Cardiac muscle cell (in vitro differentiated cells and primary cell): ENCODE measurements at places on chromosomes 1 and 21. TPM values are rescaled to one million over a fixed set of nuclear protein-coding genes. Genes with fewer than 3 reads are reported as not detected.
A peak's percentile ranks its signal among the peaks of the same experiment; 100 is the strongest.

- peaks cover 20% of the 10 kb centered on the region for H3K36me3 ChIP-seq
- H3K4me3 ChIP-seq = no peak overlapping the region
- DNase-seq = no peak
- no peaks in the 10 kb centered on the region for H3K27me3 ChIP-seq
- H3K27ac ChIP-seq = peak overlapping the region; percentile 59
Measured at GRCh38 chr1:201404055-201404454, 4.9 kb upstream of the LAD1 start.

DNA sequence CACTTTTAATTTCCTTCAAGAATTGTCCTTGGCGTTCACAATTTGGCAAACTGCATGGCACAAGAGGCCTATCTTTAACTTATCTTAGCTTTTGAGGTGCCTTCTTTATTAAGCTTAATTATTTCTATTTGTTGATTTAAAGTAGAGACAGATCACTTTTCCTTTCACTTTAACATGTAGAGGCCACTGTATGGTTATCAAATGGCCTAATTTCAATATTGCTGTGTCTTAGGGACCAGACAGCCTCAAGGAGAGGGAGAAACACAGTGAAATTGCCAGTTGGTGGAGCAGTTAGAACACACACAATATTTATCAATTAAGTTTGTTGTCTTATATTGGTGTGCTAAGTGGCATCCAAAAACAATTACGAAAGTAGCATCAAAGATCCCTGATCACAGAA is 1013.9 kb downstream of the KCNT2 start:
- no peaks in the 10 kb centered on the region for H3K27me3 ChIP-seq
- no peak for DNase-seq
- no peaks in the 10 kb centered on the region for H3K36me3 ChIP-seq

DNA sequence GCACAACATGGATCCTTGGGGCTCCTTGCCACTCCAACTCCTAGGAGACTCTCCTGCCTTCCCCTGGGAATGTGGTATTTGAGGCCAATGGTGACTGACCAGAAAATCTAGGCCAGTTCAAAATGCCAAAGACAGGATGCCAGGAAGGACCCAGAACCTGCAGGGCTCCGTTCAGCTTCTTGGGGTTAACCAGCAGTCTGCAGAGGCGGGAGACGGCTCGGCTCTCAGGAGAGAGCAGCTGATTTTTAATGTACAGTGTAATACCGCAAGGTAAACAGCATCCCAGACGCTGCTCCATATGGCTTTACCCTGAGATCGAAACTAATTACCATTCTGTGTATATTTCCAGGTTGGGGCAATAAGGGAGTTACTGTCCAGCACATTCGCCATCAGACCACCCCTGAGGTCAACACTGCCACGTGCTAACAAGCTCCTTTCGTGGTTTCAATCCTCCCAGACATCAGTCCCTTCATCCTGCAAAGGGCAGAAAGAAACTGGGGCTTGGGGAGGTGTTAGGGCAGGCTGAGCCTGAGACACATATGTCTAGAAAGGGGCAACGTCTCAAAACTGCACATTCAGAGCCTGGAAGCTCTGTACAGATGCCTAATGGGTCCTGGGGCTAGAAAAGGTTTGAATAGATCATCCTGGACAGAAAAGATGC is 16.7 kb downstream of the ITPKB start:
- H3K36me3 ChIP-seq = no peaks in the 10 kb centered on the region
- H3K4me1 ChIP-seq = peaks cover 16% of the 10 kb centered on the region
- H3K27ac ChIP-seq = no peak overlapping the region
- no peak for DNase-seq

GRCh38 chr1:55519937-55520683 is 304.9 kb upstream of the USP24 start:
- H3K4me3 ChIP-seq = no peak overlapping the region
- no peaks in the 10 kb centered on the region for H3K27me3 ChIP-seq
- no peak for DNase-seq
- H3K27ac ChIP-seq = no peak overlapping the region
- no peaks in the 10 kb centered on the region for H3K4me1 ChIP-seq

DNA sequence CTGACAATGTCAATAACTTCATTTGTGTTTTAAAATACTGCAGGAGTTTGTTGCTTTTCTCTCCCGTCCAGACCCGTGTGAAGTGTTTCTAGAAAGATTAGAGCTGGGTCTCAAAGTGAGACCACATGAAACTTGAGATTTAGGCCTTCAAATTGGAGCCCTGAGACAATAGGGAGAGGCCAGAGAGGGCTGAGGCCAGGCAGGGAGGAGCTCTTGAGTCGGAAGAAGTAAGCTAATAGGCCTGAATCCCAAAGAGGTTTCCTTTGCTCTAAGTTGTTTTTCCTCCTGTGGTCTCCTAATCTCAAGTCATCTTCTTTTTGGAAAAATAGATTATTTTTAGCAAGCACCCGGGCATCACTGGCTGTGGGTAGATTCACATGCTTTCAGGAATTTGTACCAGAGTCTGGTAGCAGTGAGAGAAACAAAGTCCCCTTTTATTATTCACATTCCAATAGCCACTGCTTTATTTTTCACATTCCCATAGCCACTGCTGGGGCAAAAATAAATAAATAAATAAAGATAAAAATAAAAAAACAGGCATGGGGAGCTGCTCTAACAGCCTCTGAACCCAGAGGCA is 25.6 kb downstream of the CD244 start:
- no peak overlapping the region for H3K27ac ChIP-seq
- no peak overlapping the region for H3K4me3 ChIP-seq
- DNase-seq = peak; percentile 65

GRCh38 chr1:158600735-158601134 is 4.3 kb upstream of the OR10Z1 start:
- no peak overlapping the region for H3K4me3 ChIP-seq
- no peaks in the 10 kb centered on the region for H3K36me3 ChIP-seq
- no peak for DNase-seq
- no peak overlapping the region for H3K27ac ChIP-seq
- no peaks in the 10 kb centered on the region for H3K27me3 ChIP-seq

DNA sequence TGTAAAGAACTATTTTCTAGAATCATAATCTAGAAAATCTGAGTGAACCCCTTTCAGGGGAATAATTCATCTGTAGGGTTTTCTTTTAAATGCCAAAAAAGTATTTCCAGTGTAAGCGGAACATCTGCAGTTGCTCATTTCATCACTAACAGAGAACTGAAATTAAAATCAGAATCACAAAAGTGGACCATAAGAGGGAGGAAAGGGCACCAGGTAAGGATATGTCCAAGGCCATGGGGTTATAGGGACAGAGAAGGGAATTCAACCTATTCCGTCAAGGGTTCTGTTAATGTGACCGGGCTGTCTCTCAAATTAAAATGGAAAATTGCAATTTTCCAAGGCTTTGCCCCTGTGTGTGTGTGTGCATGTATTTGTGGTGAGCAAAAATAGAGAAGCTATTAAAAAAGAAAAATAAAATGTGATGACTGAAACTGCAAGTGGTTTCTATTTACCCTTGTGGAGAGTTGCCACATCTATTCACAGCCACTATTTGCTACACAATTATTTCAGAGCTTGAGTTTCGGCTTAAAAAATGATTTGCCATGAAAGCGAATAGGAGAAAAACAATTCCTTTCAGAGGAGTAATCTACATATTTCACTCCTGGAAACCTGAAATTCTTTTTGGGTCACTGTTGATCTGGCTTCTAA is 53.1 kb downstream of the APP start:
- H3K36me3 ChIP-seq = no peaks in the 10 kb centered on the region
- H3K4me3 ChIP-seq = no peak overlapping the region
- H3K27ac ChIP-seq = no peak overlapping the region
- DNase-seq = no peak
- peaks cover 14% of the 10 kb centered on the region for H3K4me1 ChIP-seq

DNA sequence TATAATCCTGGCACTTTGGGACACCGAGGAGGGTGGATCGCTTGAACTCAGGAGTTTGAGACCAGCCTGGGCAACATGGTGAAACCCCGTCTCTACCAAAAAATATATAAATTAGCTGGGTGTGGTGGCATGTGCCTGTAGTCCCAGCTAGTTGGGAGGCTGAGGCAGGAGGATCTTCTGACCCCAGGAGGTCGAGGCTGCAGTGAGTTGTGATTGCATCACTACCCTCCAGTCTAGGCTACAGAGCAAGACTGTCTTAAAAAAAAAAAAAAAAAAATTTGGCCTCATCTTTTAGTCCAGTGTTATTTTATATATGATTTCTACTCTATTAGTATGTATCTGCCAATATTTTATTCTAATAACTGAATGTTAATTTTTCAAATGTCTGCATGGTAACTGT is 59.7 kb downstream of the PPP2R5A start:
- no peaks in the 10 kb centered on the region for H3K27me3 ChIP-seq
- H3K4me1 ChIP-seq = no peaks in the 10 kb centered on the region
- H3K27ac ChIP-seq = no peak overlapping the region
- H3K4me3 ChIP-seq = no peak overlapping the region
- DNase-seq = no peak

SPRR4 gene
- not detected in 2 replicates for total RNA-seq

LINGO4 gene
- not detected in 2 replicates for total RNA-seq

DNA sequence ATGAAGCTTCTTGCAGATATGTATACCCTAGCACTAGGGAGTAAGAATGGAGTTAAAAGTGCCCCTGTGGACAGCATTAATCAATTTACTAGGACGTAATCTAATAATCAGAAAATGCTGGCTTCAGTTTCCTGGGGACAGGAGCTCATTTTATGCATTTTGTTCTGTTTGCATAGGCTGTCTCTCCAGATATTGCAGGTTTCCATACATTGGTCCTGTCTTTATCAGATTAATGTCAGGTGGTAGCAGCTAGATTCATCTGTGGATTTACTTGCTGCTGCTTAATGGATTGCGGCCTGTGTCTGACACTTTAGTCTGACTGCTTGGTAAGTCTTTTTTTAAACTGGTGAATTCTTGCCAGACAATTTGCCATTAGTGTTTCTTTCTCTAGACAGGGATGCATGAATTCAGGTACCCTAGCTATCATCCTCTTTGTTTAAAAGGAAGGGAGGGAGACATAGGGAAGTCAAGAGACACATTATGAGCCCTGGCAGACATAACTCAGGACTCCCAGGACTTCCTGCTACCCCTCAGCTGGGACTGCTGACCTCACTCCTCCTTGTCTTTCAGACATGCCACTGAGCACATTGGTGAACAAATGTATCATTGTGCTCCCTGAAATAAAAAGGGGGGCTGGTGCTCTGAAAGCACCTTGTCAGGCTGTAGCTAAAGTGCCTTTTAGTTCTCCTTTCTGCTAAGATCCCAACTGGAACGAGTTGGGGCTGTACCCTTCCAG is 47.7 kb downstream of the NOS1AP start:
- no peaks in the 10 kb centered on the region for H3K27me3 ChIP-seq
- no peaks in the 10 kb centered on the region for H3K36me3 ChIP-seq
- no peak overlapping the region for H3K4me3 ChIP-seq
- H3K27ac ChIP-seq = no peak overlapping the region
- no peak for DNase-seq
- H3K4me1 ChIP-seq = peaks cover 26% of the 10 kb centered on the region

CFHR4 gene
- not detected in 2 replicates for total RNA-seq

- H3K27me3 ChIP-seq = no peaks in the 10 kb centered on the region
- H3K4me3 ChIP-seq = no peak overlapping the region
- no peak overlapping the region for H3K27ac ChIP-seq
- DNase-seq = no peak
- peaks cover 5% of the 10 kb centered on the region for H3K4me1 ChIP-seq
Measured at GRCh38 chr1:113008365-113008714, 52.3 kb upstream of the SLC16A1 start.

- H3K4me3 ChIP-seq = no peak overlapping the region
- no peaks in the 10 kb centered on the region for H3K4me1 ChIP-seq
- no peaks in the 10 kb centered on the region for H3K27me3 ChIP-seq
Measured at GRCh38 chr1:155307247-155307740, 1.4 kb upstream of the FDPS start.

- H3K27me3 ChIP-seq = no peaks in the 10 kb centered on the region
- H3K27ac ChIP-seq = no peak overlapping the region
- H3K4me1 ChIP-seq = peaks cover 22% of the 10 kb centered on the region
- no peak overlapping the region for H3K4me3 ChIP-seq
- no peak for DNase-seq
- H3K36me3 ChIP-seq = no peaks in the 10 kb centered on the region
Measured at GRCh38 chr1:213281640-213282301, 230.7 kb downstream of the RPS6KC1 start.

CLIC6 gene
- not detected in 2 replicates for total RNA-seq

- no peak for DNase-seq
- H3K36me3 ChIP-seq = no peaks in the 10 kb centered on the region
- peaks cover 73% of the 10 kb centered on the region for H3K27me3 ChIP-seq
- no peaks in the 10 kb centered on the region for H3K4me1 ChIP-seq
Measured at GRCh38 chr1:165152727-165153126, 203.8 kb downstream of the LMX1A start.

GRCh38 chr21:45136927-45137611 is 62.7 kb downstream of the ADARB1 start:
- no peak overlapping the region for H3K27ac ChIP-seq
- H3K36me3 ChIP-seq = no peaks in the 10 kb centered on the region
- no peaks in the 10 kb centered on the region for H3K27me3 ChIP-seq
- peaks cover 14% of the 10 kb centered on the region for H3K4me1 ChIP-seq
- DNase-seq = peak; percentile 93

GRCh38 chr1:63498106-63498505 is 24.9 kb downstream of the ITGB3BP start:
- H3K4me3 ChIP-seq = no peak overlapping the region
- no peaks in the 10 kb centered on the region for H3K4me1 ChIP-seq
- H3K27me3 ChIP-seq = no peaks in the 10 kb centered on the region
- DNase-seq = no peak

GRCh38 chr1:226702318-226702956 is 36.6 kb downstream of the ITPKB start:
- no peak for DNase-seq
- no peaks in the 10 kb centered on the region for H3K27me3 ChIP-seq
- H3K4me3 ChIP-seq = no peak overlapping the region
- H3K4me1 ChIP-seq = no peaks in the 10 kb centered on the region
- no peaks in the 10 kb centered on the region for H3K36me3 ChIP-seq

DNA sequence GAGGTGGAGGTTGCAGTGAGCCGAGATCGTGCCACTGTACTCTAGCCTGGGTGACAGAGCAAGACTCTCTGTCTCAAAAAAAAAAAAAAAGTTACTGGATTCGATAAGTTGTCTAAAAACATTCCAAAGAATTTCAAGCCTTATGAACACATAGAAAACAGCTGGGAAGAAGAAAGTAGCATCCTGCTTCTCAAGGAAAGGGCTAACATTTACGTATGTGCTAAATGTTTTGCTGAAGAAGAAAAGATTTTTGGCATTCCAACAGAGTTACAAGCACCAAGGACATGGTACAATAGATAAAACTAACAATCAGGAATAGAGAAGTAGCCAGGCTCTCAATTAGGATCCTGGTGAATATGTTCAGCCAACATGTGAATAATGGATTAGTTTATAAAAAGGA is 69.8 kb downstream of the HFM1 start:
- H3K27me3 ChIP-seq = no peaks in the 10 kb centered on the region
- H3K4me1 ChIP-seq = no peaks in the 10 kb centered on the region
- no peaks in the 10 kb centered on the region for H3K36me3 ChIP-seq
- DNase-seq = no peak
- no peak overlapping the region for H3K27ac ChIP-seq
- H3K4me3 ChIP-seq = no peak overlapping the region

ANXA9 gene
- 0.21 and 1.7 TPM in 2 replicates for total RNA-seq

LCE3E gene
- not detected in 2 replicates for total RNA-seq

SLC9C2 gene
- total RNA-seq = 0.25 TPM in 1 of 2 replicates, not detected in the other

GRCh38 chr1:227315629-227316346 is 2.5 kb downstream of the CDC42BPA start:
- H3K27ac ChIP-seq = no peak overlapping the region
- H3K27me3 ChIP-seq = no peaks in the 10 kb centered on the region
- H3K4me1 ChIP-seq = peaks cover 12% of the 10 kb centered on the region
- H3K36me3 ChIP-seq = no peaks in the 10 kb centered on the region
- DNase-seq = peak; percentile 81
- peak overlapping the region; percentile 90 for H3K4me3 ChIP-seq

- no peaks in the 10 kb centered on the region for H3K27me3 ChIP-seq
- peaks cover 13% of the 10 kb centered on the region for H3K36me3 ChIP-seq
- no peak for DNase-seq
- H3K27ac ChIP-seq = no peak overlapping the region
Measured at GRCh38 chr1:214004014-214004413, 16.2 kb downstream of the PROX1 start.
